Activated T-cell treated with anti-CD3 and anti-CD28 coated beads, Interleukin-2, amount 50 U/mL, for 24 hours (primary cell): ENCODE measurements at places on chromosomes 2 and 18.

GRCh38 chr2:3670376-3670775 lies 12.4 kb downstream of the ALLC start:
- no peak for DNase-seq

DNA sequence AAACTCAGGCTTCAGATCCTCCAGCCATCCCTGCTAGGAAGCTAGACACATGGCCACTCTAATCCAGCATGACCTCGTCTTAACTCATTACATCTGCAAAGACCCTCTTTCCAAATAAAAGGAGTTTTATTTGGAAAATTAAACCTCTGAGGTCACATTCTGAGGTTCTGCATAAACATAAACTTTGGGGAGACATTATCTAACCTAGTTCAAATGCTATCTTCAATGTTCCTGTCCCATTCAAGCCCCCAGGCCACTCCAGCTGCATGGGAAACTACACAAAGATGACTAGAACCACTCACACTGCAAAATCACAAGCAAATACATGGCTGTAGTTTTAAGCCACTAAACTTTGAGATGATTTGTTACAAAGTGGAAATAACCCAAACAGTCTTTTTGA lies 99.0 kb upstream of the RNF152 start:
- DNase-seq = no peak

DNA sequence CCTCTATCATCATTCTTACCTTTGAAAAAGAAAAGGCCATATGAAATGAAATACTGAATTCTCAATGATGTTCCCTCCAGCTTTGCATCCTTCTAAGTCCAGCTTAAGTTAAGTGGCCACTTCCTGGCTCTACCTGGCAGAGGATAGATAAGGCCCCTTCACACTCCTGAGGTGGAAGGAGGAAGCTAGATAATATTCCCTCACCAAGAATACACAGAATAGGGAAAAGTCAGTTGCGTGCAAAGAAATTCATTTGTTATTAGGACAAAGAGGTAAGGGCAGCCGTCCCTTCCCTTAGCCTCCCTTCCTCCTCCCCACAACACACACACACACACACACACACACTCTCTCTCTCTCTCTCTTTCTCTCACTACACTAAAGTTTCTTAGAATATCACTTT lies 37.5 kb downstream of the OLA1 start:
- no peak for DNase-seq

DNA sequence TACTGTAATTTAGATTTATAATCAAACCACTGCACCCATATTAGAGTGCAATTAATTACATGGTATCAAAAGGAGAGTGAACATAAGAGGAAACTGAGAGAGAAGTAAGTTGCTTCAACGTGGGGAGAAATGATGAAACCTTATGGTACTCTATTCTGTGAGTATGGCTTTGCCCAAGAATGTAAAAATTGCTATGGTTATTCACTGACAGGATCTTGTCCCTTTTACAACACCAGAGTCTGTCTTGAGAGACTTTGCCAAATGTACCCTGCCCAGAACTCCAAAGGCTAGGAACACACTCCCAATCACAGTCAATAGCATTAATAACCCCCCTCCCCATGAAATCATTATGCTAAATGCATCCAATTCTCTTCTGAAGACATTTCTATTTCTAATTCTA lies 974.8 kb upstream of the POU3F3 start:
- DNase-seq = no peak

- DNase-seq = no peak
These were observed 10.3 kb downstream of the ATP8B1 start for GRCh38 chr18:57792631-57793301.

DNA sequence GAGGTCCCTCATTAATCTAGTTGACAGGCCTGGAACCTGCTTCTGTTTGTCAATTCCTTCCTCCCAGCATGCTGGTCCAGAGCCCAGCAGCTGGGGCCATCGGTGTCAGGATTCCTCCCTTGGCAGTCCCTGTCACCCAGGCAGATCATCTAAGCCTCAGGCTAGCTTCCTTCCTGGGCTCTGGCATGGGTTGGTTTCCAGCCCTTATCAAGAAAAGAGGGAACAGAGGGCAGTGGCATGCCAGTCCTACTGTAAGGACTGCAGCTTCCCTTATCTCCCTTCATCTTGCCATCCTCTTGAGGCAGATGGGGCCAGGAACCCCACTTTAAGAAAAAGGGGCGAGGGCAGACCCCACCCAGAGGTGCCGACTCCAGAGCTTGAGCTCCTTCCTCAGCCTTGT lies 10.9 kb upstream of the KCNK3 start:
- DNase-seq = no peak

DNA sequence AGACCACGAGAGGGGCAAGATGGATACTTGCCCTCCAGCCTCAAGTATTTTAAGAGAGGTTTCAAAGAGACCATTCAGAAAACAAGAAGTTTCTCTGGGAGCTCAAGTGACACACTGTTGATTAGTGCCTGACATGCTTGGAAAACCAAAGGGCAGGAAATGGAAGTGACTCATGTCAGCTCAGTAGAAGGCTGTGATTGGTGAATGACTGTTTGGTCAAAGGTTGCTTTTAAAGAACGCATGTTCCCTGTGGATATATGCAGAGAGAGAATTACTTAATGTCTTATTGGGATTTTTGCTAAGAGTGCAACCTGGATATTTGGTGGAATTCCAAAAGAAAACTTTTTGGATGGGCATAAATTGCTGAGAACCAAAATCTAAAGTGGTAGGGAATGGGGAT lies 549.9 kb downstream of the XIRP2 start:
- DNase-seq = no peak

- DNase-seq = no peak
These were observed 13.3 kb upstream of the TRIM43 start for GRCh38 chr2:95578539-95578938.

GRCh38 chr2:112162341-112162740 lies 24.2 kb downstream of the FBLN7 start:
- DNase-seq = no peak

- DNase-seq = peak; percentile 34
These were observed 640 bp downstream of the SLC39A6 start for GRCh38 chr18:36128530-36128870.

DNA sequence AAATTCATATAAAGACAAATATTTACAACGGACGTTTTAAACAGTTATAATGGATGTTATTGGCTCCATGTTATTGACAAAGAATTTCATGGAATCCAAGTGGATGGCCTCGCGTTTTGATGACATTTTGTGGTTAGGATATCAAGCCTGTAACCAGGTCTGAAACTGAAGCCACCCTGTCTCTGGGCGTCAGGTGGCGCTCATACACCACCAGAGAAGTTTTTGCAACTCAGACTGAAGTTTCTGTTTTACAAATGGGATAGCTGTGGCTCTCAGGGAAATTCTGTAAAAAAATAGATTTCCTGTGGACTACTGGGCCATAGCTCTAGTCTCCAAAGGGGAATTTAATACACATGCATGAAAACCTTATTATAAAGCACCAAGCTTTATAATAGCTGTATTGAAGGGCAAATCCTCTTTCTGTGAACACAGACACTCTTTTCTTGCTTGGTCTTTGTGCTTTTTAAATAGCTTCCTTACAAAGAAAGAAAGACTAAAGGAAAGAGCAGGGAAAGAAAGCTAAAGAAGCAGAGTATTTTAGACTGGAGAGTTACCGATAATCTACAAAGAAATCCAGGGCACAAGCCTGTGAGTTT lies 86.7 kb downstream of the C18orf54 start:
- peak; percentile 47 for DNase-seq

- no peak for DNase-seq
These were observed 60.0 kb downstream of the TMEM131 start for GRCh38 chr2:97935719-97936161.

DNA sequence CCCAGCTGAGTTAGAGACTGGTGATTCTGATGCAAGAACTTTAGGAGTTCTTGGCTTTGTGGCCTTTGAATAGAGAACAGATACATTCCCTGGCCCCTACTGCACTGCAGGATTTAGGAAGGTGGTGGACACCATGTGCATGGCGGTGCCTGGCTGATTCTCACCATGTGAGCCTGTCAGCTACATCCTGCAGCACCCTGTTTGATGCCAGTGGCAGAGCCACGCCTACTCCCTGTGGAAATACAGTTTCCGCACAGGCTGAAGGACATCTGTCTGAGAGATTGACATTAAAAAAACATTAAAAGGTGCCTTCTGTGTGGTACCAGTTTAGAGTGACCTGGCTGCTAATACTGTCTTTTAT lies 50.0 kb downstream of the KCNE4 start:
- no peak for DNase-seq
